ENCODE measurements at places on chromosomes 5 and 9.

DNA sequence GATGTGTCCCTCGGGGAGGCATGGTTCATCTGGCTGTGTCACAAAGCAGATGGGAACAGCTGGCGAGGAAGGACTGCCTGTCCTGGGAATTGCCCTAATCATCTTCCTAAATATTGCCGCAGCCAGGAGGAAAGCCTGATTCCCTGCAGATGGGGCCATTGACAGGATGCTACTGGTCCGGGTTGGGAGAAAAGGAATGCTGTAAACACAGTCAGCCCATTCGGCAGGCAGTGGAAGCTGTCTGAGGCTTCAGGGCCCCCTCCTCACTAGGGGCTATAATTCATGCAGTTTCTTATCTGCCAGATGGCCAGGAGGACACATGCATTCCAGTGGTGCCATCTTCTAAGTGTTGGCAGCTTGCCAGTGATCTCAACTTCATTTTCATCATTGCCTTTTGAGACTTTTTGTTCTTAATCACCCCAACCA lies 110.3 kb downstream of the KCNIP1 start:
- no peak for DNase-seq

GRCh38 chr5:598564-598890 lies 13.6 kb upstream of the CEP72 start:
- DNase-seq = no peak

GRCh38 chr9:93907551-93908199 lies 47.5 kb downstream of the BARX1 start:
- no peak for DNase-seq

DNA sequence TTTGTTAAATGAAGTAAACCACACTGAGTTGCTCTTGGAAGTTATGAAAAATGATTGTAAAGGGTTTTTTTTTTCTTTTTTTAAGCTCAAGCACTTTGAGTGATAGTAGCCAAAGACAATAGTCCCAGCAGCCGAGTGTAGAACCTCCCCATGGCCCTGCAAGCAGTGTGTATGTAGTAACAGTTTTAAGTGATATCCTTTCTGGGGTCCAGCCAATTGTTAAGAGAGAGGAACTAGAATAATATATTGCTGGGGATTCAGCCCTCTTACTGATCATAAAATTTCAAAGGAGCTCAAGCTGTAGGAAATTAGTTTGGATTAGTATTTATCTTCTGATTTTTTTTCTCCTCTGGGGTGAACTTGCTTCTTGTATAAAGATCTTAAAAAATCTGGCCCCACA lies 43.2 kb downstream of the NPR3 start:
- no peak for DNase-seq

DNA sequence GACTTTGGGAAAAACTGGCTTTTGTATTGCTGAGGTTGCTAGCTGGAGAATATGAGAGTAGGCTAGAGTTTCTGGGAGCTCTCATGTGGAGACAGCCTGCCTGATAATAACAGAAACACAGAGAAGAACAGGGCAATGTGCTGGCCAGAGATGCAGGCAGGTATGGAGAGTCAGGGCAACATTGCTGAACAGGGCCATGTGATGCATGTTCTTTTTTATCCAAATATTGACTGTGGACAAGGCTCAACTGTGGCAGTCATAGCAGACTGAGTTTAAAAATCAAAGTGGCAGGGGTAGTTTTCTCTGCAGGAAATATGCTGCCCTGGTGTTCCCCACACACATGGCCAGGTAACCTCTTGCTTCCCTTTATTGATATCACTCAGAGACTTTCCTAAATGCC lies 381.1 kb downstream of the RASEF start:
- DNase-seq = no peak

DNA sequence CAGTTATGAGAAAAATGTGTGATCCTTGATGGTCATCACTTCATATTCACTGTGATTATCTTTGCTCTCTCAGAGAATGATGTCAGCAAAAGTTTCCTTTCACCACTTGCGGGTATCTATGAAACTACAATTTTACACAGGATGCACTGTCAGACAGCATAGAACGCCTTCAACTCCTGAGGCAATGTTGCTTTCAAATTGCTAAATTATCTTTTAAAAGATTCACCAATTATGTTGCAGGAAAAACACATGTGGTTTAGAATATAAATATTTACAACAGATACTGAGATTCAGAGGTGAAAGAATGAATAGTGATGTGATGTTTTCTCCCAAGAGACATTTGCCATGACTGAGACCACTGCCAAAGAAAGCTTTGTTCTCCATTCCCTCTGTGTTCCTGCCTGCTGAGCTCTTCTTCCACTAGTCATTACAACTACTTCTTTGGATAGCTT lies 879.8 kb upstream of the DMAC1 start:
- DNase-seq = no peak

DNA sequence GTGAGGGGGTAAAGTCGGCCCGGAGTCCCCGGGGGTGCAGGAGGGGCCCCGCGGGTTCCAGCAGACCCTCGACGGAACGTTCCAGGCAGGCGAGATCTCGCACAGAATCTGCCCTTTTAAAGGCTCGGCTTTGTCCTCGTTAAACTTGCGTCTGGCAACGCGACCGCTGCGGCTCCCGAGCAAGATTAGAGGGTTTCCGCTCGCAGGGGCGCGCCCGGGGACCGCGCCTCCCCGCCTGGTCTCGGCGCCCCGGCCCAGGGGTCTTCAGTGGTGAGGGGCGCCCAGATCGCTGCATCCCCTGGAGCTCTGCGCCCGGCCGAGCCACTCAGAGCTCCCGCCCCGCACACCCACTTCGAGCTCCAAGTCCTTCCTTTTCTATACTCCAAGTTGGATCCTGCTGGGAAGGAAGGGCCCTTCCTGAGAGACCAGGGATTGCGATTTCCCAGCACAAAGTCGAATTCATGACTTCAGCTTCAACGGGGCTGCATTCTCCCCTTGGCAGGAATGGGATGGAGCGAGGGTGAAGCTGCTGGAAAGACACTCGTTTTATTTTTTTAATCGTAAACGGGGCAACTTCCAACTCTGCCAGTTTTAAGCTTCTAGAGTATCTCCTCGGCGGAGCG lies 11.3 kb downstream of the PROP1 start:
- no peak for DNase-seq

DNA sequence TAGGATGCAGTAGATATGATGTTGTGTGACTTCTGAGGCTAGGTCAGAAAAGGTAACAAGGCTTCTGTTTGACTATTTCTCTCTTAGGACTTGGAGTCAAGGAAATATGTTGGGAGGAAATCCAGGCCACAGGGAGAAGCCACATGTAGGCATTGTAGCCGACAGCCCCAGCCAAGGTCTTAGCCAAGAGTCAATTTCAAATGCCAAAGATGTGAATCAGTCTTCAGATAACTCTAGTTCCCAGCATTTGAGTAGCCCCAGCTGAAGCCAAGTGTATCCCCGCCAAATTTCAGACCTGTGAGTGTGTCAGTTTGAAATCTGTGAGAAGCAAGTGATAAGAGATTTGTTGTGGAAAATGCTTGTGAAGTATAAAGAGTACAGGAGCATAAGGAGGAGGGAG lies 38.1 kb upstream of the ISL1 start:
- DNase-seq = no peak

- no peak for DNase-seq
Observed at GRCh38 chr5:163995206-163995605, 489.8 kb downstream of the MAT2B start.

GRCh38 chr5:24681106-24681505 lies 36.3 kb upstream of the CDH10 start:
- no peak for DNase-seq

DNA sequence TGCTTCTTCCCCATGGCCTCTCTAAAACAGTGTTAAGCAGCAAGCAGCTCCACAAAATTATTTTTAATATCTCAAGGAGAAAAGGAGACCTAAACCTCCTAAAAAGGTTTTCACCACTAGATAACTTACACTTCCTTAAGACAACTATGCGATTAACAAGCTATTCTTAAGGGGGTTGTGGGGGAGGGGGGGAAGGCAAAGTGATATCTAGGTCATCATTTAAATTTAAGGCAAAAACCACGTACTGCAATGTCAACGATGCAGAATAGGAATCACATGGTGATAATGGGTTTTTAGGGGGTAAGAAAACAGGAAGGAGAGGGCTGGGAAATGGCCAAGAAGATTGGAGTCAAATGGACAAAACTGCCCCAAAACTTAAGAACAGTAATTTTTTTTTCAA lies 32.6 kb downstream of the CSNK1A1 start:
- no peak for DNase-seq

DNA sequence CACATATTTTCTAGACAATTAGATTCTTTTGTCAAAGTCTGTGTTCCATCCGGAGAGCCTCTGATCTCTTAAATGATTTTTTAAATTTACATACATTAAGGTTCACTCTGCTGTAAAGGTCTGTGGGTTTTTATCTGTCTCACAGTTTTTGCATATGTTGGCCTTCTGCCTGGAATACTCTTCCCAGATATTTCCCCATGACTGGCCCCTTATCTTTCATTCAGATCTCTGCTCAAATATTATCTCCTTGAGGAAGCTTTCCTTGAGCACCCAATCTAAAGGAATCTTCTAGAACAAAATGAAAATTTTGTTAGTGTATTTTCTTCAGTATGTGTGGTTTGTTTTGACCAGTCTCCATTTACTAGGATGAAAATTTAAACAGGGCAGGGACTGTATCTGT lies 26.3 kb downstream of the FAF2 start:
- no peak for DNase-seq

GRCh38 chr9:110340306-110340705 lies 2.6 kb upstream of the TXNDC8 start:
- DNase-seq = no peak

DNA sequence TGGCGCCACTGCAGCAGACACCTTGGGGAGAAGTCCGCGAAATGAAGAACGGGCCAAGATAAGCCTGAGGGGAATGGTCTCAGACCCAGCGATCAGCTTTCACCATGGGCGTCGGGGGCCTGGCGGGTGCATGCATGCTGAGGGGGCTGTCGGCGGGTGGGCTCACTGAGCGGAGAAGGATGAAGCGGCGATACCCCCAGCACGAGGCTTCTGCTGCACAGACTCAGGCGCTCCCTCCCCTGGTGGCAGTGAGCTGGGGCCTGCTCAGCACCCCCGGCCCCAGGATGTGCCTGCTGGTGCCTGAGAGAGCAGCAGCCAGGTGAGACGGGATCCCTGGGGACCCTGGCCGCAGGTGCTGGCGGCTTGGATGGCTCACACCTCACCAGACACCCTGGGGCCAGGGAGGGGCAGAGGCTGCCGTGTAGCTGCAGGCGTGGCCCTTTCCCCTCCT lies 31.2 kb downstream of the CEP72 start:
- DNase-seq = no peak

- no peak for DNase-seq
Observed at GRCh38 chr9:94757158-94757557, 30.7 kb downstream of the AOPEP start.

- no peak for DNase-seq
Observed at GRCh38 chr9:116491219-116491618, 195.9 kb upstream of the TRIM32 start.

GRCh38 chr5:77170196-77170890 lies 40.1 kb upstream of the PDE8B start:
- DNase-seq = no peak

- no peak for DNase-seq
Observed at GRCh38 chr5:61274511-61274911, 57.5 kb upstream of the ZSWIM6 start.

- DNase-seq = no peak
Observed at GRCh38 chr5:36359267-36359666, 57.6 kb upstream of the RANBP3L start.

DNA sequence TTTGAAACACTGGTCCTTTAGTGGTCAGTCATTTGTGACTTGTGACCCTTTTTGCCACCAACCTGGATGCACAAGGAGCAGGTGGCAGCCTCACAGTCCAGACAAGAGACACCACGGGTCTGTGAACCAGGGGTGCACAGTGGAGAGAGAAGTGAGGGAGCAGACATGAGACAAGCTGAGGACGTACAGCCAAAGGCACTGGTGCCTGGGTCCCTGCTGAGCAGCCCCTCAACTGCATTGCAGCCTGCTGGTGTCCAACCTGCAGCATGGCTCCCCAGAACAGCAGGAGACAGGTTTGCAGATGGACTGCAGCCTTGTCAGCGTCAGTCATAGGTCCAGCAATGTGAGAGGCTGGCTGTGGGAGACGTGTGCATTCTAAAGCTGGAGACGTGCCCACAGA lies 124.2 kb upstream of the FSTL4 start:
- DNase-seq = no peak

DNA sequence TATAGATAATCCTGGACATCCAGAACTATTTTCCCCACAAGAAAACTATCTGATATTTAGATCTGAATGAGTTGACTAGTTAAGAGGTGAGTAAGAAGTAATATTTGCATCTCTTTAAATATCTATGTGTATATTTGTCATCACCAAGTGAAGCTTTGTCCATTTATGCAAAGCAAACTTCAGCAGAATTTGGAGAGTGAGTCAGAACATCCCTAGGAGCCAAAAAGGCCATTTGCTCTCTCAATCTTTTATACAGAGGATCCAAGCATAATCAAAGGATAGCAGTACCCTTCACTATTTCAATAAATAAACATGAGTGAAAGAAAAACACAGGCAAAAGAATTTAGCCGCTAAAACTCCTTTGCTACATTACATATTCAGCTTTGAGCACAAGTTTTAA lies 454.4 kb downstream of the NR2F1-AS1 start:
- DNase-seq = no peak

GRCh38 chr9:33161011-33161588 lies 6.0 kb downstream of the B4GALT1 start:
- peak; percentile 50 for DNase-seq

GRCh38 chr9:37729499-37729898 lies 24.1 kb upstream of the TRMT10B start:
- DNase-seq = no peak

- no peak for DNase-seq
Observed at GRCh38 chr5:154309805-154310204, 119.3 kb downstream of the GALNT10 start.

GRCh38 chr5:56534102-56534829 lies 281.1 kb upstream of the MAP3K1 start:
- DNase-seq = peak; percentile 8

DNA sequence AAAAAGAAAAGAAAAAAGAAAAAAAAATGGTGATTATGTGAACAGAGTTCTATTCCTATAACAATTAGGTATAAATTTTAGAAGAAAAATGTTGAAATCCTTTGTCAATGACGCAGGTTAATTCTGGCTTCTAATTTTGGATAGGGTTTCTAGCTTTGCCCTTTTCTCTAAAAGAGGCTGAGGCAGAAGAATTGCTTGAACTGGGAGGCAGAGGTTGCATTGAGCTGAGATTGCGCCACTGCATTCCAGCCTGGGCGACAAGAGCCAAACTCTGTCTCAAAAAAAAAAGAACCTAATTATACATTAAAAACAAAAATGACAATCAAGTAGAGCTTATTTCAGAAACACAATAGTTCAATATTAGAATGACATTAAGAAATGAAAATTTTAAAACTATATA lies 2.9 kb downstream of the STXBP1 start:
- no peak for DNase-seq
